ENCODE measurements at places on chromosomes 6 and 20.

DNA sequence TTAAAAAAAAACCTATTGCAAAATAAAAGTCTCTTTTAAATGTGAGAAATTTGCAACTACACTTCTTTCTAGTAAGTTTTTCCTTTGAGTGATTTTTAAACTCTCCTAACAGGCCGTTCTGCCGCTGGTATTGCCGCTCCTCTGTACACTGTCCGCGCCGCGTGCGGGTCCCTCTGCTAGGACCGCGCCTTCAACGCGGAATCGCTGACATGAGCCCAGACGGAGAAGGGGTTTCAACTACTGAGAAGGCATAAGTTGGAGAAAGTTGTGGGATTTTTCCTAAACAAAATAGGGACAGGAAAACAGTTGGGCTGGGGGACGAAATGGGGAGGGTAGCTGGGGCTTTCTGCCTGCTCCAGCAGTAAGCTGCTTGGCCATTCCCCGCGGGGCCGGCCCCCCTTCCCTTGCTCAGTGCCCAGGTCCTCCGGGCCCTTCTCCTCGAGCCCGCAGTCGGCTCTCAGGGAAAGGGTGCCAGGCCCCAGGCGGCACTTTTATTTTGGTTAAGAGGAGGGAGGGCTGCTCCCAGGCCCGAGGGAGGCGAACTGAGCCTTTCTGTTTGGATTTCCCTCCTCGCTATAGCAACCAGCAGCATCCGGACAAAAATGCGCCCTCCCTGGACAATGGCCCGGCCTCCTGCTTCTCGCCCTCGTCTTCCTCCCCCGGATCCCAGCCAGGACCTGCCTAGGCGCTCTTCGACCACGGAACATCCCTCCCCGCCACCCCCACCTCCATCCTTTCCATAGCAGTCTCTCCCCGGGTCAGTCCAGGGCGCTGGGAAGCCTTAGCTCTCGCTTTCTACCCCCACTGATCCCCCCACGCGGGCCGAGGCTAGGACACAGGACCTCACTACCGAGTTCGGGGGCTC lies 6.8 kb upstream of the POU3F2 start:
- DNase-seq: no peak

DNA sequence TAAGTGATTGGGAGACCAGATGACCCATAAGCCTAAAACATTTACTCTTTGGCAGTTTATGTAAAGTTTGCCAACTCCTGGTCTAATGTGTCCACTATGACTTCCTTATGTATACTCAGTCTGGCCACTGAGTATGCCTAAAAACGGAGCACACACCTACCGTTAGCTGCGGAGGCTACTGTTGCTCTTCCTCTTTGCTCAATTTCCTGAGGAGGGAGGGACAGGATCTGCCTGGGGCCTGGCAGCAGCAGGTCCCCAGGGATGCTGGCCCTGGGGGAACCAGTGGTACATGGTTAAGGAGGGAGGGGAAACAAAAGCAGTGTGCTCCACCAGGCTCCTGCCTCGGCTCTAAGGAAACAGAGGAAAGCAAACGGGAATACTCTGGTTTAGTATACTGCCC lies 113.5 kb downstream of the CDYL start:
- DNase-seq: no peak

GRCh38 chr6:79115553-79116182 lies 37.6 kb upstream of the PHIP start:
- DNase-seq: no peak

GRCh38 chr6:22366214-22366613 lies 69.4 kb upstream of the PRL start:
- peak; percentile 38 for DNase-seq

GRCh38 chr6:124747349-124747748 lies 214.9 kb upstream of the RNF217 start:
- no peak for DNase-seq

- no peak for DNase-seq
Observed at GRCh38 chr6:41502566-41502916, 43.6 kb upstream of the FOXP4 start.

- DNase-seq: peak; percentile 46
Observed at GRCh38 chr6:138682704-138683527, 90.7 kb upstream of the CCDC28A start.

DNA sequence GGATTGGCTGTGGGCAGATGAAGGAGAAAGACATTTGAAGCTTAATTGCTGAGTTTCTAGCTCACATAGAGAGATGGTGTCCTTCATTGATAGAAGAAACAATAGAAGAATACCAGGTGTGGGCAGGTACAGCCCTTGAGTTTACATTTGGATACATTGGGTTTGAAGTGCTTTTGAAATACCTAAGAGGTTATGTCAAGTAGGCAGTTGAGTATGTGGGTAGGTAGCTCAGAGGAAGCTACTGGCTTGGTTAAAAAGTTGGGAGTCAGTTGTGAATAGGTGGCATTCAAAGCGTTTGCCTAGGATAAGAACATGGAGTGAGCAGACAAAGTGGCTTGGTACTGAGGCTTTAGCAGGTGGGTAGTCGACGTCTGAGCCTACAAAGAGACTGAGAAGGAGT lies 25.0 kb downstream of the NDUFAF5 start:
- DNase-seq: no peak

GRCh38 chr6:163708466-163708865 lies 293.9 kb downstream of the QKI start:
- no peak for DNase-seq

DNA sequence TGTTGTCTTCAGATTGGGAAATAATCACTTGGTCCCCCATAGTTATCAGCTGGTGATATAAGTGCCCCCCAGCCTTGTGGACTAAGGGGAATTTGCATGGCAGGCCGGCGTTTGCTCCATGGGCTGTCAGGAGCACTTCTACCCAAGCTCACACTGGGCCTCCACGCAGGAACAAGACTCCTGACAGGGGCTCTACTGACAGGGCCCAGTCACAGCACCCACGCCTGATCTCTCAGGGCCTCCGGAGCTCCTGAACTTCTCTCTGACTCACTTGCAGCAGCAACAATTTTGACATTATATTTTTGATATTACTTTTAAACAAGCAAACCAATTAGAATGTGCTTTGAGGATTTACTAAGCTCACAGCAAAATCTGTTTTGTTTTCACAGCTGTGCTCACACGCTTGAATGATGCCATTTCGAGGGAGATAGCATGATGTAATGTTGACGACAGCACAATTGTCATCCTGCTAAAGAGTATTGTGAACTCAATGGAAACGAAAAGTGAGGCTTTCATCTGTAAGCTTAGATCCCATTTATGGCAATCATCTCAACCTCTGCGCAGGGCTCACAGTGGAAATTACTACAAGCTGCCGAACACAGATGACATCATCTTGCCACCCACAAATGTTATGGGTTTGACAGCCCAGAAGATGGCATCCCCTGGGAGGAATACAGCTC lies 28.7 kb upstream of the TXNDC5 start:
- no peak for DNase-seq

GRCh38 chr6:137389150-137389704 lies 105.0 kb downstream of the OLIG3 start:
- DNase-seq: no peak

GRCh38 chr20:53284256-53284655 lies 309.4 kb downstream of the ZNF217 start:
- DNase-seq: no peak

GRCh38 chr6:143699430-143699825 lies 21.7 kb downstream of the PHACTR2 start:
- DNase-seq: no peak

All from AG09309 (cell line).